ENCODE measurements at places on chromosomes 1 and 21.

DNA sequence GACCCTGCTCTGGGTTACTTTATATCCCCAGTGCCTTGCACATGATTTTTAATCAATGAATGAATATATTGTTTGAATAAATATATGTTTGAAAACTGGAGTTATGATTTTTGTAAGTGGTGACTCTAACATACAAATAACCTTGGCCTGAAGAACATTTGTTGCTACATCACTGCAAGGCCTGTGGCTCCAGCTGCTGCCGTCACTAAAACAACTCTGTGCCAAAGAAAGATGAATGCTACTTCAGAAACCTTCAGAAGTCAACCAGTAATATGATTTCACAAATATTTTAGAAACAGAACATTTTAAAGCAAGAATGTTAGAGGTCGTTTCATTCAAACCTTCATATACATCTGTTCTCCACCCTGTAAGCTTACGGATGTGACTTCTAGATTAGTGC is 60.6 kb upstream of the SEC16B start:
- no peak for DNase-seq

- no peak for DNase-seq
Measured at GRCh38 chr1:116496898-116497297, 73.9 kb downstream of the CD58 start.

GRCh38 chr1:243461700-243462099 is 205.9 kb downstream of the SDCCAG8 start:
- DNase-seq = no peak

- DNase-seq = no peak
Measured at GRCh38 chr1:41791667-41792484, 126.8 kb downstream of the HIVEP3 start.

- DNase-seq = no peak
Measured at GRCh38 chr1:29634746-29635335, 398.5 kb downstream of the PTPRU start.

DNA sequence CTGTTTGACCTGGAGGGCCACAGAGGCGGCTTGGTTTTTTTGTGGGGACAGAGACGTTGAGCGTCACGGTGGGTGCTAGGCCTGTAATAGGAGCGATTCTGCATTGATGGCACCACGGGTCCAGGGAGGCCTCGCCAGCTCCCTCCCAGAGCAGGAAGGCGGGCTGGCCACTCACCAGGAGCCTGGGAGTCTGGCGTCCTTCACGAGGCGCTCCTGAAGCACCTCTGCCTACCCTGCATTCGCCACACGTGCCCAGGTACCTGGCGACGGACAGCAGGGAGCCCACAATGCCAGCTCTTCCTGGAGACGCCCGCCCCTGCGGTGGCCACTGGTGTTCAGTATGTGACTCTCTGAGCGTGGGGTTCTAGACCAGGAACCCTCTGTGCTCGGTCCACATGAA is 69.9 kb upstream of the TRAPPC10 start:
- DNase-seq = no peak

- no peak for DNase-seq
Measured at GRCh38 chr1:68197461-68197860, 34.9 kb downstream of the WLS start.

DNA sequence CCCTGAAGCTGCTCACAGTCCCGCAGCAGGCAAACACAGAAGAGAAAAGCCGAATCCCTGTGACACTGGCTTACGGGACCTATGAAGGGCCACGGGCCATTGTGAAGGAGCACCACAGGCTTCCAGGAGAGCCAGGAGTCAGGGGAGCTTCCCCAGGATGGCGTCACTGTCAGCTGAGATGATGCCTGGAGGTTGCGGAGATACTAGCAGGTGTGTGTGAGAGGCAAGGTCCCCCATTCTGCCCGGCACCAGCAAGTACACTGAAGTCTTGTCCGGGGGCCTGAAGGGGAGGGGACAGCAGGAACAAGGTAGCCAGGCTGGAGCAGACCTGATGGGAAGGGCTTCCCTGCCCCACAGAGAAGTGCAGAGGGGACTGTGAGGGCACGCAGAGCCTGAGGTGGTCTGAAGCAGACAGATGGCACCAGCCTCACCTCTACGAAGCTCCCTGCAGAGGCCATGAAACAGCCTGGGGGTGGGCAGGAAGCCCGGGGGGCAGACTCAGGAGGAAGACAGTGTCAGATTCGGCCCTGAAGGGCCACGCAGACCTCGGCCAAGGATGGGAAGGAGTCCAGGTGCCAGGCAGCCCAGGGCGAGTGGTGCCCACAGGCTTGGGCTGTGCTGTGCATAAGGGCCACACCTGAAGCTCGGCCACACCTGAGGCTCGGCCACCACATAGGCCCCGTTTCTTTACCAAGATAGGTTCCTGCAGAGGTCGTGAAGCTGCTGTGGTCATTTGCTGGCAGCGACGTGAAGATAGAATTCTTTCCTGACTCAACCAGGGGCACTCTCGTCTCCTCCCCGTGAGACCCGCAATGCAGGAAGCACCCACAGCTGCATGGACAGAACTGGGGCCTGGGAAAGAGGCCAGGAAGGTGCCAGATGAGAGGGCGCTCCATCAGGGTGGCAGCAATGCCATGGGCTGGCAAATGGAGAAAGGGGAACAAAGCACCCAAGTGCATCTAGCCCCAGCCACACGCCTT is 10.1 kb downstream of the TCP10L start:
- DNase-seq = no peak

- DNase-seq = no peak
Measured at GRCh38 chr1:180135535-180135934, 19.1 kb upstream of the QSOX1 start.
